T-helper 1 cell (primary cell): ENCODE measurements at places on chromosomes 4 and X.
A peak's percentile ranks its signal among the peaks of the same experiment; 100 is the strongest.

DNA sequence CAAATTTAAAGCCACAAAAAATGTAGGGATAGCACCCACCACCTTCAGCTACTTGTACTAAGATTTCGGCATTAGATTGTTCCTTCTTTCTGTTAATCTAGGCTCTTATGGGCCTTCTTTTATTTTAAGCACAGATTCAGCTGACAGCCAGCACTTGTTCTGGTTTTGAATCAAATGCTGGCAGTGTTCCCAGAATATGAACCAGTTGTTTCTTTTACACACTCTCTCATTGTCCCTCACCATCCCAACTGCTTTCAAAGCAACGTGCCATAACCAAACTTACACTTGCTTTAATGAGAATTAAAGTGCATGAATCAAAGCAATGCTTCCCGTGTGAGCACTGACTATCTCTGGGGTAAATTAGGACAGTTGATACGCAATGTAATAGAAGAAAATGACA lies 744.5 kb upstream of the FAM241A start:
- DNase-seq = no peak

DNA sequence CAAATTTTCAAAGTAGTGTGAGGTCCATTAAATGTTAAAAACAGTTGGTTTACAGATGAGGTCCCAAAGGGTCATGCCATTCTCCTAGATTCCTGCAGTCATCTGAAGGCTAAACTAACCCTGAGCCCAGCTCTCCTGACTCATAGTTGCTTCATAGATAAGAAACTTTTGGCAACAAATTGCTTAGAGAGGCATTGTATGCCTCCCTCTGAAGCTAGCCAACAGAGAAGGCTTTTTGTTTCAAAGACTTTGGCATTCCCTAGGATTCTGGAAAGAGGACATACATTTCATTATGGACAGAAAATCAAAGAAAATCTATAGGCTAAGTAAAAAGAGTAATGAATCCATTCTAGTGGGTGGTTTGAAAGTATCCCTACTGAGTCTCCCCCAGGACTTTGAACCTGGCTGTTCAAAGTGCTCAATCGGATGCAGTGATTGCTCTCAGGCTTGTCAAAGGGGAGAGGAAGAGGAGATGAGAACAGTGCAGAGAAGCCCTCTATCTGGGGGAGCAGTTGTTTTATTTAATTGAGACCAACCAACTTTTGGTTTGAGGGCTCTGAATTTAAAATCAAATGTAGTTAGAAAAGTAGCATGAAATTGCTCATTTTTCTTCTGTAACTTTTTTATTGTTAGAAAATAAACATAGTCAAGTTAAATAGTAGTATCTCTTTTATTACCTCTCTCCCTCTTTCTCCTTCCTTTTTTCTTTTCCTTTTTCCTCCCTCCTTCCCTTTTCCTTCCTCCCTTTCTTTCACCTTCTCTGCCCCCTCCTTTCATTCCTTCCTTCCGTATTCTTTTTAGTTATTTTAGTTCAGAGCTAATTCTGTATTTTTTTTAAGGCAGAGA lies 72.3 kb upstream of the ZNF518B start:
- DNase-seq = no peak

DNA sequence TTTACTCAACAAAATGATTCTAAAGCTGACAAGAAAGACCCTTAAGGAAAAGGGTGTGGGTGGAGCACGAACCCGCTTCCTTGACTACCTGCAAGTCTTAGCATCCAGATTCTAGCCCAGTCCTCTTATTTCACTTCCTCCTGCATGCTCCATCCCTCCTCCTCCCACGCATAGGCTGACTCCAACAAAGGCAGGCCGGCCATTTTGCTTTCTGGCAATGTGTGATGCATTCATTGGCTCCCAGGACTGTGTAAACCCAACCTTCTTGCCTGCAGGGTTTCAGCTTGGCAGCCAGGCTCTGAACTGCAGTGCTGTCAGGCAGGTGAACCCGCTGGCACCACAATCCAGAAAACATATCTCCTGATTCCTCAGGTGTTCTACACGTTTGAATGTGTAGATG lies 39.3 kb downstream of the RTL9 start:
- DNase-seq = no peak

DNA sequence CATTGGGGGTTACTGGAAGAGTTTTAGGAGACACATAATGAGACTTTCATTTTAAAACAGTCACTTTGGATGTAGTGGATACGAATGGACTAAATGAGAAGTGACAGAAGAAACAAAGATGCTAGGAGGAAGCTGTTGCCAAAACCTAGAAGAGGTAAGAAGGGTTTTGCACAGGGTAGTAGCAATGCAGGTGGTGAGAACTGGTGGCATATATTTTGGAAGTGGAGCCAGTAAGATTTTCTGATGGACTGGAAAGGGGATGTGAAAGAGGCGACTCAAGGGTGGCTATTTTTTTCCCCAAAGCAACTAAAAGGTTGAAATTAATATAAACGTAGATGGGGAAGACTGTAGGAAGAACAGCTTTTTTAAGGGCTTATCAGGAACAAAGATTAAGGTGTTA lies 462.0 kb downstream of the IL15 start:
- no peak for DNase-seq

DNA sequence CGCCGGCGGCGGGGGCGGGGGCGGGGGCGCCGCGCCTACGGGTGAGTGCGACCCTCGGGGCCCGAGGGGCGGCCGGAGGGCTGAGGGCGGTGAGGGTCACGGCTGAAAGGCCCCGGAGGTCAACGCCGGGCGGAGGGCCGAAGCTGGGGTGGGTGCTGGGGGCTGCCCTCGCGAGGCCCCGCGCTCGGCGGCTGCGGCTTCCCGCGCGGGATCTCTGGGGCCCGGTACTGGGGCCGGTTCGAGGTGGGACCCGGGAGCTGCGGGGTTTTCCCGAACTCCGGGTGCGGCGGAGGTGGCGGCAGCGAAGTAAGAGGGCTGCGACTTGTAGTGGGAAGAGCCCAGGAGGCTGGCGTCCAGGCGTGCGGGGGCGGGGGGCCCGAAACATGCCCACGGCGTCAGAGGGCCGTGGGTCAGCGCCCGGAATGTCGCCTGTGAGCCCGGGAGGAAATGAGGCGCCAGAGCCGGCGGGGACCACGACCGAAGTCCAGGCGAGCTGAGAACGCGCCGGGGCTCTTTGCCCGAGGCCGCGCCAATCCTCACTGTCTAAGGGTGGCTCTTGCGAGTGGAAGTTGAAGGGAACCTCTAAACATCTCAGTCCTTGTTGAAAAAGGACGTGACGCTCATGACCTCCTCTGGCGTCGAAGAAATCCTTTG lies 407 bp downstream of the IL13RA1 start:
- DNase-seq = no peak

DNA sequence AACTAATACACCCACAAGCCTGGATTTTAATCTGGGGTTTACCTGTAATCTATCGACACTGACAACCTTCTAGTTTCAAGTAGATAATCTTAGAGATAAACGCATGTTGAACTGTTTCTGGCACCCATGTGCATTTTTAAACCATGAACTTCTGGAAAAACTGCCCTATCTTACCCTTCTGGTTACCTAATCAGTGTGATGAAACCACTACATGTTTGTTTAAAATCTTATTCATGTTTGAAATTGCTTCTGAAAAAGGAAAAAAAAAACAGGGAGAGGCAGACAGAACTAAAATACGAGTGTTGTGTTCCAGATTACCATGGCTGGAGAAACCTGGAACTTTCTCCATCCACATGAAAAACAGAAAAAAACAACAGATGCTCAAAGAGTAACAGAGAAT lies 139.3 kb downstream of the MID1IP1 start:
- no peak for DNase-seq

GRCh38 chr4:107619066-107619465 lies 101.0 kb downstream of the PAPSS1 start:
- no peak for DNase-seq

DNA sequence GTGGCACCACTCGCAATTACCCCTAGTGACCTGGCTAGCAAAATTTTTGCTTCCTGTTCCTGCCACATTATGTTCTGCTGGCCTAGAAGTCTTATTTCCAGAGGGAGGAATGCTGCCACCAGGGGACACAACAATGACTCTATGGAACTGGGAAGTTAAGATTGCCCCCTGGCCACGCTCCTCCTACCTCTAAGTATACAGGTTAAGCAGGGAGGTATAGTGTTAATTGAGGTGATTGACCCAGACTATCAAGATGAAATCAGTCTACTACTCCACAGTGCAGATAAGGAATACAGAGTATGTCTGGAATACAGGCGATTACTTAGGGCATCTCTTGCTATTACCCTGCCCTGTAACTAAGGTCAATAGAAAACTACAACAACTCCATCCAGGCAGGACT lies 48.8 kb upstream of the SMARCAD1 start:
- DNase-seq = no peak

GRCh38 chrX:46554942-46555341 lies 9.7 kb upstream of the ZNF674 start:
- no peak for DNase-seq

DNA sequence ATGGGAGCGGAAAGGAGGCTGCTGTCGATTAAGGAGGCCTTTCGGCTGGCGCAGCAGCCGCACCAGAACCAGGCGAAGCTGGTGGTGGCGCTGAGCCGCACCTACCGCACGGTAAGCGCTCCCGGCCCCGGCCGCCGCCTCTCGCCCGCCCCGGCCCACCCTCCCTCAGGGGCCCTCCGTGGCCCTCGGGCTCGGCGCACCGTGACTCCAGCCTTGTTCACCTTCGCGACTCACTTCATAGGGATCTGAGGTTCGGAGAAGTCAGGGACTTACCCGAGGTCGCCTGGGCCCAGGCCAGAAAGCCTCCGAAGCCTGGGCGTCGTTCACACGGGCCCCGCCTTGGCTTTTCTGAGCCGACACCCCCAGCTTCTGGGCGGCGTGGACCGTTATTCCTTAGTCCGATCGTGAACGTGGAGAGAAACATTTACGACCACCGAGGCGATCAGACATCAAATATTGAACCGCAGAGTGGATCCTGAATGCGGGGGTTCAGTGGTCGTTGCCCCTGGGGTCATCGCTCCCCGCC lies 362 bp downstream of the NCAPG start:
- peak; percentile 14 for DNase-seq

DNA sequence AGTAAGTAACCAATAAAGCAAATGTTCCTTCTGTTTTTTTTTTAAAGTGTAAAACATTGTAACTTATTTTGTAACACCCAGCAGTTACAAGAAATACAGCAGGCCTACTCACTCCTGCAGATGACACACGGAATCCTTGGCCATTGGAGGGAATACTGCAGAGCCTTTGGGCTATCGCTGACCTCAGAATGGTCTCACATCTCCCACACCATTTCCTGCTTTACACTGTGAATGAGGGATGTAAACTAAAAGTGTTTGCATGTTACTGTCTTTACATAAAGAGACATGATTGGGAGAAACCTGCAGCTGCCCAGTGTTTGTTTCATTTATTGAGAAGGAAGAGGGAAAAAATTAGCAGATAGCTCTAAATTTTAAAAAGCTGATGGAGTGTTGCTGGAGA lies 64.1 kb downstream of the USP46 start:
- DNase-seq = no peak

DNA sequence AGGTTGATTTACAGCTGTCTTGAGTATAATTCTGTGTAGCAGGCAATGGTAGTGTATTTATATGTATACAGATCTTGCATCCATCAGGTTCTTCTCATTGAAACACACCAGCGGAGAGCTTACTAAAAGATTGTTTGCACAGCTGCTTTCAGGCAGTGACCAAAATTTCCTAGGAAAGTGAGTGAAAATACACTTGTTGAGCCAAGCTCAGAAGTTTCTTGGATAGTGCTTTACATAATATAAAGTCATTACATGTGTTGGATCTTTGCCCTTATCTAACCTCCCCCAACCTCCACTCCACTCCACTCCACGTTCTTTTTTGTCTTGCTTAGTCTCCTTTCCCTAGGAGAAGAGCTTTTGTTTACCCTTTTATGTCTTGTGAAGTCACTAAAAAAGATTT lies 34.1 kb downstream of the CNKSR2 start:
- no peak for DNase-seq

GRCh38 chr4:103156106-103156505 lies 42.0 kb downstream of the CENPE start:
- DNase-seq = no peak

DNA sequence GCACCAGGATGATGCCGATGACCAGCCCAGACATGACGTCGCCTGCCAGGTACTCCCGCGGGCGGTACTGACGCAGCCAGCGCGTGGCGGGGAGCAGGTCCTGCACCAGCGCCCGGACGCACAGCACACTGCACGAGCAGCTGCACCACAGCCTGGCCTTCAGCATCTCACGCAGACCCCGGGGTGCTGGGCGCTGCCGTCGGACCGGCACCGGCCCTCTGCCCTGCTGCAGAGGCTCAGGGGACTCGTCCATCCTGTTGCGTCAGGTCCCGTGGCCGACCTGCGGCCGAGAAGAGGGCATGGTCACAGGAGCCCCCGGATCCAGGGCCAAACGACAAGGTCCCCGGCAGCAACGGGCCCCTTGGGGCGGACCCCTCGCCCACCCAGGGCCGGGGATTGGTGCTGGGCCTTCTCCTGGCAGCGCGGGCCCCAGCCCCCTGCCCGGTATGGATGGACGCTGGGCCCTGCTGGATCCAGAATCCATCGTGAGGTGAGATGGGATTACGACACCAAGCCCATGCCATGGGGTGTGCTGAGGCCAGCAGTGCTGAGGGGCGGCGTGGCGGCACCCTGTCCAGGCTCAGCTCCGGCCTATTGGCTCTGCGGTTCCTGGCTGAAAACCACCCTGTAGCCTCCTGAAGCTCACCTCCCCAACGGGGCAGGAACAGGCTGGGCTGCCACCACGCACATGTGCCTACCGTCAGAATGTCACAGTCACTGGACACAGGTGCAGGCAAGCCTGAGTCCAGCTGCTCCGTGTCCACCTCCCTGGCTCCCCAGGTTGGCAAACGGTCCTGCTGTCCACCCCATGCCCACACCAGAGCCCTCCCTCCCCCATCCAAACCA lies 1.5 kb downstream of the SLC26A1 start:
- DNase-seq = no peak

DNA sequence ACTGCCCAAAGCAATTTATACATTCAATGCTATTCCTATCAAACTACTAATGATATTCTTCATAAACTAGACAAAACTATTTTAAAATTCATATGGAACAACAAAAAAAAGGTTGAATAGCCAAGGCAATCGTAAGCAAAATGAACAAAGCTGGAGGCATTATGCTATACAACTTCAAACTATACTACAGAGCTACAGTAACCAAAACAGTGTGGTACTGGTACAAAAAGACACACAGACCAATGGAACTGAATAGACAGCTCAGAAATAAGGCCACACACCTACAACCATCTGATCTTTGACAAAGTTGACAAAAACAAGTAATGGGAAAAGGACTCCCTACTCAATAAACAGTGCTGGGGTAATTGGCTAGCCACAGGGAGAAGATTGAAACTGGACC lies 67.0 kb downstream of the FGF16 start:
- no peak for DNase-seq

DNA sequence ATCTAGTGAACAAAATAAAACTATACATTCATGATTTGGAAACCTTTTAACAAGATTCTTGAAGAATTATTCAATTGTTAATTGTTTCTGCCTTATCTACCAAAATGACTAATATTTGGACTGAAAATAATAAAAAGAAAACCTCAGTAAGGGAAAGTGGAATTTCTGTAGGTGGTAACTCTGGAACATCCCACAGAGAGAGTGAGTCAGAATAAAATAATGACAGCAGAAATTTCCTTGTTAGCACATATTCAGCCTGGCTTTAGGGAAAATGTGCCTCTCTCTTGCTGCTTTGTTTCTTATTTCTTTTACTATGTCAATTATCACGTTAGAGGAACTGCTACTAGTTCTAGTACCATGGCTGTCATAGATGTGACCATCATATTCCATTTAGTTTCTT lies 421.5 kb upstream of the GNPDA2 start:
- DNase-seq = no peak

- DNase-seq = no peak
These were observed 52.6 kb upstream of the UNC5C start for GRCh38 chr4:95601356-95601755.

- no peak for DNase-seq
These were observed 135.3 kb upstream of the IL1RAPL2 start for GRCh38 chrX:104430742-104431119.
